ENCODE measurements at places on chromosomes 2 and 18.

DNA sequence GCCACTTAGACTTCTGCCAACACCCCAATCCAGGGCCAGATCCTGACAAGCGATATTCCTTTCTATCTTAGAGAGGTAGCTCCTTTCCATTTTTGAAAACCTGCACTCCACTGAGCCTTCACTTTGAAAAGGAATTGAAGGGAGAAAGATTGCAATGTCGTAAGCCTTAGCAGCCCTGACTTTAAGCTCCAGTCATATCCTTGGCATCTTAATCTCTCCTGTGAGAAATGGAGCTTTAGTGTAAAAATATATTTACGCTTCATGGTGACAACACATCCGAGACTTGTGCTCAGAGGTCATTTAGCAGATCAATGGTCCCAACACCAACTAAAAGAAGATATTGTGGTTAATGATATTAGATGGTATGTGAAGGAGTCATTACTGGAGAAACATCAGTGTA is 235.8 kb upstream of the MEX3C start:
- DNase-seq, result no peak

DNA sequence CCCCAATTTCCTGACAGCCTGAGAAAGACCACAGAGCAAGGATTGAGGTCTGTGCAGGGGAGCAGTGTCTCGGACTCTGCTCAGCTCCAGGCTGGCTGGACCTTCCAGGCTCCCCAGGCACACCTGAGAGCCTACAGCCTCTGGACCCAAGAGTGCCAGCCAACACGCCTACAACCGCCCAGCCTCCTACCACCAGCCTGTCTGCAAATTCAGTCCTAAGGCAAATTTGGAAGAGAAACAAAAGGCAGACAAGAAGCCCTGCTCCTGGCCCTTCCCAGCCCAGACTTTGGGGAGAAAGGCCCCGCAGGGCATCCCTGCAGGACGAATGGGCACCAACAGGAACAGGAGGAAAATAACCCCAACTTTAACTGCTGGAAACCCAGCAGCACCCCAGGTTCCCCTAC is 1.9 kb downstream of the HS6ST1 start:
- no peak for DNase-seq

DNA sequence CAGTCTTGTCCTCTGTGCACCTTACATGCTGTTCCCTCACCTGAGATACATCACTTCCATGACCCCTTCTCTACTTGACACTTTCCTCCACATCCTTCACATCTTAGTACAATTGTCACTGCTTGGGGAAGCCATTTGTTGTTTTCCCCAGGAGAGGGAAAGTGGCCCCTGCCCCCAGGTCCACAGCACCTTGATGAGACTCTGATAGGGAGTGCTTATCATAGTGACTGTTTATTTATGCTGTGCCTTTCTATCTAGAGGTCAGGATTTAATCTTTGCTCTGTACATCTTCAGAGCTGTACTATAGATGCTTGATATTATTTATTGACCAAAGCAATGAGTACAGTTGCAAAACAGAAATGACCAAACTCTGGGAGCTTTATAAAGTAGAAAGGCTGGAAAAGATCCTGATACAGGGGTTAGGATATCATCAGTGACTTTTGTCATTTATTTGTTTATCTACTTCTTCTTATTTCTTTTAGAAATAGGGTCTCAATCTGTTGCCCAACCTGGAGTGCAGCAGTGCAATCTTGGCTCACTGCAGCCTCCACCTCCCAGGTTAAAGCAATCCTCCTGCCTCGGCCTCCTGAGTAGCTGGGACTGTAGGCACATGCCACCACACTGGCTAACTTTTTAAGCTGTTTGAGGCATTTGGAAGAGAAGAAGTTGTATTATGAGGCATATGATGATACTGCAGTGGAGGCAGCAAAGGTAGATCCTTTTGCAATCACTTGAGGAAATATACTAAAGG is 94.2 kb downstream of the MEIS1 start:
- no peak for DNase-seq

GRCh38 chr2:24110660-24111303 is 12.4 kb downstream of the PFN4 start:
- DNase-seq, result no peak

DNA sequence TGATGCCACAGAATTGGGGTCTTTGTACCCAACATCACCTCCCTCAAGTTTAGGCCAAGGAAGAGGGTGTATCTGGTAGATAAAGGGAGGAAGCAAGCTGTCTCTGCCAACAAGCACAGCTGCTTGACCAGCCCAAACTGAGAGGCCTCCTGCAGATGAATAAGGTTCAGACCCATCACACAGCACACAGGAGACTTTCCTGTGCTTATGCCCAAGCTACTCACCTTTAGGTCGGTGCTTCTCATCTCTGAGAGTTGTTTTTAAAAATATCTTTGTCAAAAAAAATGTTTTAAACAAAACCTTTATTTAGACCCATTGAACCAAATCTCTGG is 24.7 kb upstream of the SP3 start:
- no peak for DNase-seq

GRCh38 chr2:242056785-242057184 is 187.3 kb downstream of the RTP5 start:
- DNase-seq, result no peak

GRCh38 chr2:200356857-200357384 is 50.4 kb downstream of the SPATS2L start:
- no peak for DNase-seq
